ENCODE measurements at places on chromosomes 5 and 9.

DNA sequence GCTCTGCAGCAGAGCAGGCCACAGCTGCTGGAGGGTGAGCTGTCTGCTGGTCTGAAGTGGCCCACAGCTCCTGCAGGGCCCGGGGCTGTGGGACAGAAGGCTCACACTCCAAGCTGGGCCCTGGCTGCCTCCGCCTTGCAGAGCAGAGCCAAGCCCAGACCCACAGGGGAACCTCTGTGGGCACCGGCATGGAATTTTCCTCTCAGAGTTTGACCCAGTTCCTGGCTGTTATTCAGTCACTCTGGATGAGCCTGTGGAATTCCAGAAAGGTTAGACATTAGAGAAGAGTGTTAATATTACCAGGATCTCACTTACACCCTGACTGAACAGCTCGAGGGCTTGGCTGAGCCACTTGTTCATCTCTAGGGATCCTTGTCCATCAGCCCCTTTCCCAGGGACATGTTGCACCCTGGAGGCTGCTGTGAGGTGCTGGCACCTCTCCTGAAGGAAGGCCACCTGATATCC is 17.5 kb downstream of the IL9 start:
- no peak for DNase-seq

GRCh38 chr5:58450811-58451629 is 8.9 kb downstream of the PLK2 start:
- no peak for DNase-seq

DNA sequence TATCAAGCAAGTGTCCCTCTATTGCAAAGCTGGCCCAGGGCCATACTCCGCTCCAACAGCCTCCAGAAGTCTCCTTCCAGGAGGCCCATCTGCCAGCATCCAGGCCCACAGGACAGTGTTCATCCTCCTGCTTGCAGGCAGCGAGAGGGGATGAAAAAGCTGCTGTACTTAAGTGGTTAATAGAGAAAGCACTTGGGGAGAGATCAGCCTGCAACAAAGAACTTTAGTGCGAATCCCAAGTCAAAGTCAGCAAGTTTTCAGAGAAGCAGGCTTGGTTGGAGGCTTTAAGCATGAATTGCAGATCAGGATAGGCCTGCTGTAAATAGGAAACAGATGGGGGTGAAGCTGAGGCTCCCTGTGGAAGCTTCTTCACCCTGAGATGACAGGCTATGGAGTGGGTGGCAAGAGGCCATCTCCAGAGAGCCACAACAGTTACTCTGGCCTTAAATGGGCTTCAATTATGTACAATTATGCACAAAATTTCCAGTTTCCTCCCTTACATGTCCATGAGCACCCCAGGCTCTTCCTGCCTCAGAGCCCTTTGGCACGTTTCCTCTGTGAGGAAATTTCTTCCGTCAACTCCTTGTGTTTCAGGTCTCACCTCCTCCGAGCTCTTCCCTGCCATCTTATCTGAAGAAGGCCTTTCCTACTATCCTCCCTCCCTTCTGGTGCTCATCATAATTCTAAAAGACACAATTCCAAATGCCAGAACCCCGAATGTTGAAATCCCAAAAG is 98.0 kb upstream of the NR3C1 start:
- no peak for DNase-seq

DNA sequence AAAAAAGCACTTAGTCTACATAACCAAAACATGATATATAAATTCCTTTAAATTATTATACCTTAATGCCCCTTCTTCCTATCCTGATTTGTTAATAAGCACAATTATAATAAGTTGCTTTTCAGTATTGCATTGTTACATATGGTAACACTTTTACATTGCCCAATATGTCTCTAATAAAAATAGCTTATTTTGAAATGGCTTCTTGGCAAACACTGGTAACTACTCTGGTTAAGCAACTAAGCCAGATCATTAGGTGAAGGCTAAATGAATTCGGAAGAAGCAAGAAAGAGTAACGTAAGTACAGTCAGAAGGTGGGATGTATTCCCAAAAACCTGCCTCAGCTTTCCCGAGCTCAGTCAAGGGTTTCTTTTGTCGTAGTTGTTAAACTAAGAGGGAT is 85.3 kb downstream of the TTC39B start:
- no peak for DNase-seq

- no peak for DNase-seq
Measured at GRCh38 chr5:179347581-179347980, 2.3 kb upstream of the ADAMTS2 start.

- DNase-seq = no peak
Measured at GRCh38 chr5:117888688-117889087, 1099.7 kb downstream of the DTWD2 start.

GRCh38 chr5:158463188-158463587 is 604.2 kb upstream of the CLINT1 start:
- no peak for DNase-seq

GRCh38 chr5:150301170-150301505 is 1.6 kb downstream of the ARSI start:
- DNase-seq = no peak

GRCh38 chr9:94944626-94945025 is 218.1 kb downstream of the AOPEP start:
- no peak for DNase-seq

GRCh38 chr5:138077064-138077696 is 6.7 kb upstream of the WNT8A start:
- DNase-seq = peak; percentile 80

DNA sequence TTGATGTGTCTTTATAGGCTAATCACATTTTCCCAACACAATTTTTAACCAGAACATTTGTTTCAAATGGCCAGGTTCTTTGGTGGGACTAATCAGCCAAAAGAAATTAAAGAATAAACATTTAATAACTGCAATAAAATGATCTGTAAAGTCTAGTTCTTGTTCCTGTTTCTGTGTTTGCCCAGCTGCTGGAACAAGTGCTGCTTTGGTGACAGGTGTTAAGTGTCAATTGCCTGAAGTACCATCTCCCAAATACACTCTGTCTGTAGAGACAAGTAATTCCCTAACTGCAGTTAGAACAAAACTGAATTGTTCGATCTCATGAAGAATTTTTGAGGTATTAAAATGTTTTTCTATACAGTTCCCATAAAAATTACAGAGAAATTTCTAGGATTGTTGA is 402.3 kb upstream of the CHD1 start:
- no peak for DNase-seq

DNA sequence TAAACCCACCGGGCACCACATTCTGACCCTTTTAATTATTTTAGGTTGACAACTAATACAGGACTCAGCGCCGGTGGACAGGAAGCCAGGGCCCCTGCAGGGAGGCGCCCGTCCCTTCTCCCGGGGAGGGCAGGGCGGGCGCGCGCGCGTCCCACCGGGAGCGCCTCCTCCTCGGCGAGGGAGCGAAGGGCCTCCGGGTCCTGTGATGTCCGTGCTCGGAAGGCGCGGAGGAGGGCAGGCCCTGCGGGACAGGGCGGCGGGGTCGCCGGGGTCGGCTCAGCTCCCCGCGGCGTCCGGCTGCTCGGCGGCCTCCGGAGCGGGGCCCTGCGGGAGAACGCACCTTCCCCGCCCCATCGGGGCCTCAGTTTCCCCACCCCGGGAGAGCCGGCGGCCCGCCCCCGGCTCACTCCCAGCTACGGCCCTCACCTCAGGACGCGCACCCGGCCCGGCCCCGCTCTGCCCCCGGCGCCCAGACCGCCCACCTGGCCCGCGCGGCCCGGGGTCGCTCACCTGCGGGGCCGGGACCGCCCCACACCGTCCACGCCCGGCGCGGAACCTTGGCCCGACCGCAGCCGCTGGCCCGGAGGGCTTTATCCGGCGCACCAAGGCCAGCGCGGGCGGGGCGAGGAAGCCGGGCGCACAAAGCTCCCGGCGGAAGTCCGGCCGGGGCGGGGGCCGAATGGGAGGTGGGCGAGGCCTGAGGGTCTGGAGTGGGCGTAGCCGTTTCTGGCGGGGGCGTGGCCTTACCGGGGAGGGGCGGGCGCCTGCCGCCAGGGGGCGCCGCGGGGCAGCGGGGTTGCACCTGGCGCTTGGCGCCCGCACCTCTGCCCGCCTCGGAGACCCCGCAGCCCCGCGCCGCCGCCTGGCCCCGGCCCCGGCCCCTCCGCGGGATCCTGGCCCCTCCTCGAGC is at the start of the genes EXD3 and NOXA1:
Gene EXD3, minus strand, starts transcription at position 559 of the 910 bp plus-strand sequence. CDS start 27,805 bp downstream, outside the sequence.
Gene NOXA1, plus strand, starts transcription at position 790 of the 910 bp plus-strand sequence. CDS start 137 bp downstream, outside the sequence.
- DNase-seq = peak; percentile 89

DNA sequence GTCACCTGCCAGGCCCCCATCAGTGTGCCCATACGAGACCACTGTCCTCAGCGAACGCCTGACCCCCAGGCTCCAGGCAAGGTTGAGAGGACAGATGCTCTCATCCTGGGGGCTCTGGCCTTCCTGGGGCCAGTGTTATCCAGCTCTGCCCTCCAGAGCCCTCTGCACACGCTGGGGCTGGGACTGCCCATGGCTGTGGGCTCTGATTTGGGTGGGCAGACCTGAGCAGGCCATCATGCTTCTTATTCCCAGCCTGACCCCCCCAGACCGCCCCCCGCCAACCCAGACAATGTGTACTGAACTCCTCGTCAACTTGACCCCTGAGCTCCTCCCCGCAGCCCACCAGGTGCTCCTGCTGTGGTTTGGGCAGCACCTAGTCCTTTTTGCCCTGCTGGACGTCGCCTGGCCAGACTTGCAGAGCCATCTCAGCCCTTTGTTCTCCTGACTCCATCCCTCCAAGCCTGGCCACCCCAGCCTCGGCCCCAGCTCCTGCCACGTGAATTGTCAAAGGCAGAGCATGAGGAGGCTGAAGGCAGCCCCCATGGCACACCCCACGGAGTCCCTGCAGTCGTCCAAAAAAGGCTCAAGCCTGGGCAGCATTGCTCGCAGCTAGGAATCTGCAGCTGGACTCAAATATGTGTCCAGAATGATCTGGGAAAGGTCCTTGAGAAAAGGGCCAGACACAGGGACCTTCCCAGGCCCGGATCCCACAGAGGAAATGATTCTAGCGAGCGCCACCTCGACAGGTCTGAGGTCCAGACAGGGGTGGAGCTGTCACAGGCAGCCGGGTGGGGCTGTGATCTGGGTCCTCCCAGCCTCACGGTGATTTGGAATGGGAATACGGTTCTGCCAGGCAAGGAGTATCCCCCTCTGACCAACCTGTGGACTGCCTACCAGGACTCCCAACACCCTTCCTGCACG is 87.0 kb downstream of the ADAMTS2 start:
- DNase-seq = no peak

- DNase-seq = no peak
Measured at GRCh38 chr9:8374471-8374870, 574.9 kb upstream of the DMAC1 start.

GRCh38 chr9:132590318-132591182 is 8.1 kb downstream of the BARHL1 start:
- no peak for DNase-seq

All from COLO829 (cell line).